ENCODE measurements at places on chromosomes 4 and X.

DNA sequence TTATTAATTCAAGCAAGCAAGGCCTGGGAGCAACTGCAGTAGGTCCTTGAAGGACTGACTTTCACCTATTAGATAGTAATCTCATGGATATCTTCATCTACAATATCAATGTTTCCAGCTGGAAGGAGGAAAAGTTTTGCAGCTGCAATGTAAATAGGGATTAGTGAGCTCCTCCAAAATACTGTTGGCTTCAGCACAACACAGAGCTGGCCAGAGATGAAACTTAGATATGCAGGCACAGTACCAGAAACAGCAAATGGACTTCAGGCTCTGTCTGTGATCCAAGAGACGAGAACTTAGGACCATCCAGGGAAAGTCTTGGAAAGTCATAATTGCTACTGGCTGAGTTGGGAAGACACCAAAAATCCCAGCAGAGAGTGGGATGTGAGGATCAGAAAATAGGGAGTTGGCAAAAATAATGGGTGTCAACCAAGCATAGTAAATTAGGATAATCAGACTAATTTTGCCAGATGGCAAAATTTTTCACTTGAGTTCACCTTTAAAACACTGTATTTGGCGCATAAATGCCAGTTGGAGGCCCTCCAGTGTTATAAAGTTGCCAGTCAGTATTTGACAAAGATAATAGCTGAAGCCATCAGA lies 57.5 kb downstream of the PARM1 start:
- DNase-seq, result no peak

DNA sequence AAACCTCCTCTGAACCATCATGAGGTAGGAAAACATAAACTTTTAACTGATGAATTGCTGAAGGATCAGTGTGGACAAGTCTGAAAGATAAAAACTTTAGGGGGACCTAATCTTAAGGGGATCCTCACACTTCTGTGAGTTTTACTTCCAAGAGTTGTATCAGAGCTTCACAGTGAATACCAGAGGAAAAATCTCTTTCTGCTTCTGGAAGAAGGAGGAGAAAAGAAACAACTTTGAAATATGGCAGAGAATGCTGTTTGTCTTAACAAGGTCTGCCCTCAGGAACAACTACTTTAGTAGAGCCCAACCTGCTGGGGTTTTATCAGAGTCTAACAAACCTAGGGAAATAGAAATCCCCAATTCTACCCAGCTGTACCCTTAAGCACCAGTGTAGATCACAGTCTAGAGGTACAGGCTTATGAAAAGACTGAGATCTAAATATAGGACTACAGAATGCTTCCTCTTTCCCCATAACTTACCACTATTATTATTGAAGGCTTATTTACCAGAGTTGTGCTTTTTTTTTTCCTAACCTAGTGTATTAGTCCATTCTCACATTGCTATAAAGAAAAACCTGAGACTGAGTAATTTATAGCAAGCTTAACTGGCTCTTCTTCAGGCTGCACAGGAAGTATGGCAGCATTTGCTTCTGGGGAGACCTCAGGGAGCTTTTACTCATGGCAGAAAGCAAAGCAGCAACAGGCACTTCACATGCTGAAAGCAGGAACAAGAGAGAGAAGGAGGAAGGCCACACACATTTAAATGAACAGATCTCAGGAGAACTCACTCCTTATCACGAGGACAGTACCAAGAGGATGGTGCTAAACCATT lies 167.9 kb downstream of the CAMK2D start:
- no peak for DNase-seq

DNA sequence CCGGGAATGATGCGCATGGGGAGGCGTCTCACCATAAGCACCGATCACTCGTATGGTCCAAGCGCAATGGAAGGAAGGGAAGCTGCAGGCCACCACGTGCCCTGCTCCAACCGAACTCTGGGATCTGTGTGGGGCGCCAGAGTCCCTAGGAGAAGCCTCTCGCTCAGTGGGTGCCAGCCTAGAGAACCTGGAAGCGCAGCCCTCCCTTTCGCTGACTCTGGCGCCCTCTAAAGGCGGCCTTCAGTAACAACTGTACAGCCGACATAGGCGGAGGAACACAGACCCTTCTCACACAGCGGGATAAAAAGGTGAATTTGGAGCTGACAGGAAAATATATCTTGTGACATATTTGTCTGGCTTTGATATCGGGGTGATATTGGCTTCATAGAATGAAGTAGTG lies 76.0 kb downstream of the INTS6L start:
- DNase-seq, result peak; percentile 6

- no peak for DNase-seq
Observed at GRCh38 chr4:85187106-85187505, 220.6 kb upstream of the WDFY3 start.

GRCh38 chr4:144955104-144955503 lies 142.9 kb downstream of the ANAPC10 start:
- no peak for DNase-seq

DNA sequence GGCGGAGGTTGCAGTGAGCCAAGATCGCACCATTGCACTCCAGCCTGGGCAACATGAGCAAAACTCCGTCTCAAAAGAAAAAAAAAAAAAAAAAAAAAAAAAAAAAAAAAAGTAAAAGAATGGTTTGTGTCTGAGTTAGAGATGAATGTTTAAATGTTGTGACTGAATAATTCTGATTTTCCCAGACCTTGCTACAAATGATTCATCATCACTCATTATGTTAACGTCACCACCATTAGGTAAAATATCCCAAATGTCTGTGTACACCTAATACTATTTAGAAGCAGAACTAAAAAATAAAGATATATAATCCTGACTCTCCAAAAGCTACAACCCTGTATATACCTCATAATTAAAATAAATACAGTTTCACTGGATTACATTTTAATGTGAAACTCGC lies 70.8 kb downstream of the HHIP start:
- DNase-seq, result no peak

DNA sequence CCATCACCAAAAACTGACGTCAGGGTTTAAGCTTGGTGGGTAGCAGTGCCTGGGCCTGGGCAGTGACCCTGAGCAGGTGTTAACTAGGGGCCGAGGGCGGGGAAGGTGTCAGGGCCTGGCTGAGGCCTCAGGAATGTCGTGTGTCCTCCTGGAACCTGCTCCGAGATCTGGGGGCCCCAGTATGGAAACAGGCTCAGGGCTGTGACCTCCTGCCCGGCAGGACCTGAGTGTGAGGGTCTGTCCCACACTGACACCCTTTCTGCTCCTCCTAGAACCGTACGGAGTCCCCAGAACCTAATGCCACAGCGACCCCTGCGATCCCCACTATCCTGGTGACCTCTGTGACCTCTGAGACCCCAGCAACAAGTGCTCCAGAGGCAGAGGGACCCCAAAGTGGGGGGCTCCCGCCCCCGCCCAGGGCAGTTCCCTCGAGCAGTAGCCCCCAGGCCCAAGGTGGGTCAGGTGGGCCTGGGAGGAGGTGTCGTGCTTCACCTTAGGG lies 741 bp downstream of the HGFAC start:
- DNase-seq, result no peak

GRCh38 chr4:8403173-8403753 lies 37.3 kb downstream of the ACOX3 start:
- peak; percentile 52 for DNase-seq

DNA sequence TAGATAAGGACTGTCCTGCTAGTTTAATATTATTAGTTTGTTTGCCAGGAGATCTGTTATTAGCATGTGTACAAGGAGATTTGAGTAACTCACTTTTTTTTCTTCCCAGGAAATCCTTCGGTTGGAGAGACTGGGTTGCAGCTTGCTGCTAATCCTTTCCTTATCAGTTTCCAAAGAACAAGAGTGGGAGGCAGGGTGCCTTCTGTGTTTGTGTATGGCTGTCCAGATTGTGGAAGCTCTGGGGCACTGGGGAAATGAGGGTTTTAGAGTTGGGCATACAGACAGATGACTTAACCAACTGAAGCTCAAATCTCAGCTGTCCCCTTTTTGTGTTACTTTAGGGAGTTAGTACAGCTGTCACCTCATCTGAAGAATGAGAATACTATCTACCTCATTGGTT lies 12.6 kb upstream of the SUPT20HL1 start:
- DNase-seq, result no peak

DNA sequence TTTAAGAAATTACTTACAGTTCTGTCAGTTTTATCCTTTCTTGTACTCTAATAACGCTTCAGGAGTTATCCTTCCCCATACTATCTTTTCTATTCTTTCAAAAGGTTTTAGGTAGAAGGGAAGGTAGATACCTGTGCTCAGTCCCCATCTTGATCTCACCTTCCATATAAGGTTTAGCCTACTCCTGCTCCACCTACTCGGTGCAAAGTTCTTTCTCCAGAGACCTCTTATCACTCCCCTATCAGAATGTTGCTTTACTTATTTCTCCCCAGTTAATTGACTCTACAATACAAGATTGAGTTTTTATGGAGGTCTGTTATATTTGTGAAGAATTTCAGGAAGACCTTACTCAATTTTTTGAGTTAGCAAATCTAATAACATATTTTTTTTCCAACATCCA lies 33.9 kb downstream of the SPRY1 start:
- DNase-seq, result no peak

DNA sequence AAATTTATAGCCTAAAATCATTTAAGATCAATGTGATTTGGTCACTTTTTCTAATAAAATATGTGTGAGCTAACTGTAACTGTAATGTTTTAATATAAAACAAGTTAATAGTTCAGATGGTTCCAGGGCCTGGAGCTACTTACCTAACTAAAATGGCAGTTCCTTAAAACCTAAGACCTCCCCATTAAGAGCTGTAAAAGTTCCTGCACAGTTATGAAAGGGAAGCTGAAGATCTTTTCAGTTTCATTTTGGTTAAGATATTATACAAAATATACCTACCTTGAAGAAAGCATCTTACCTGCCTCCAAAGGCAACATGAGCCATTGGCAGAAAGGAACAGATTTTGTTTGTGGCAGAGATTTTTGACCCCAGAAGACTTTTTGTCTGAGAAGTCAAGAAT lies 30.1 kb downstream of the HPF1 start:
- no peak for DNase-seq

GRCh38 chrX:37476571-37477170 lies 94.8 kb upstream of the LANCL3 start:
- no peak for DNase-seq

- DNase-seq, result no peak
Observed at GRCh38 chr4:11741190-11741652, 312.5 kb upstream of the HS3ST1 start.

- DNase-seq, result no peak
Observed at GRCh38 chrX:116757491-116757890, 294.7 kb upstream of the CT83 start.

DNA sequence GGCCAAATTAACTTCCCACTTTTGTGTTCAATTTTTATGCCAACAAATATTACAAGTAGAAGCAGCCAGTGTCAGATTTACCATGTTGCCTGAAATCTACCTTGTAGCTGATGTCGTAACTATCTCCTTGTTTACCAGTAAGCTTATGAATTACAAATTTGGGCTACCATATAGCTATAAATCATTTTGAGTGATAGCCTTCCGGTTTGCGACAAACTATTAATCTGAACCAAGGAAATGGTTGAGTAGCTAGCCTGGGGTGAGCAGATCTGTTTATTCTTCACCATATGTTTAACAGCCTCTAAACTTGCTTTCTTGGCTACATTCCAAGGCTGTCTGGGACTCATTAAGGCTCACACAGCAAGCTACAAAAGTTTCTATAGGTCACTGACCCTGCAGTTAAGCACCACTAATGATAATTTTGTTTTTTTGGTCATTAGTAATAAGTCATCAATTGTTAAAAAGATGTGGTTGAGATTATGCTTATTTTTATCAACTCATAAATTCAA lies 218.7 kb upstream of the SPOCK3 start:
- peak; percentile 3 for DNase-seq

GRCh38 chr4:53841711-53842110 lies 222.7 kb downstream of the CHIC2 start:
- DNase-seq, result no peak

GRCh38 chr4:87541956-87542709 lies 13.0 kb upstream of the SPARCL1 start:
- no peak for DNase-seq

GRCh38 chr4:150817804-150818528 lies 197.1 kb downstream of the LRBA start:
- DNase-seq, result no peak

DNA sequence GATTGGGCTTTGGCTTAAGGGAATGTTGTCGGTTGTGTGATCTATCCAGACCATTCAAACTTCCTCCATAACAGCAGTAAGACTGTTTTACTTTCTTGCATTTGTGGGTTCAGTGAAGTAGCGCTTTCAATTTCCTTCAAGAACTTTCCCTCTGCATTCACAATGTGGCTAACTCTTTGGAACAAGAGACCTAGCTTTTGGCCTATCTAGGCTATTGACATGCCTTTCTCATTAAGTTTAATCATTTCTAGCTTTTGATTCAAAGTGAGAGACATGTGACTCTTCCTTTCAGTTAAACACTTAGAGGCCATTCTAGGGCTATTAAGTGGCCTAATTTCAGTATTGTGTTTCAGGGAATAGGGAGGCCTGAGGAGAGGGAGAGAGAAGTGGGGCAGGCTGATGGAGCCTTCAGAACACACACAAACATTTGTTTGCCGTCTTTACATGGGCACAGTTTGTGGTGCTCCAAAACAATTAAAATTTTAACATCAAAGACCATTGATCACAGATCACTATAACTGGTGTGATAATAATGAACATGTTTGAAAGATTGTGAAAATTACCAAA lies 34.1 kb downstream of the ADH5 start:
- DNase-seq, result no peak

DNA sequence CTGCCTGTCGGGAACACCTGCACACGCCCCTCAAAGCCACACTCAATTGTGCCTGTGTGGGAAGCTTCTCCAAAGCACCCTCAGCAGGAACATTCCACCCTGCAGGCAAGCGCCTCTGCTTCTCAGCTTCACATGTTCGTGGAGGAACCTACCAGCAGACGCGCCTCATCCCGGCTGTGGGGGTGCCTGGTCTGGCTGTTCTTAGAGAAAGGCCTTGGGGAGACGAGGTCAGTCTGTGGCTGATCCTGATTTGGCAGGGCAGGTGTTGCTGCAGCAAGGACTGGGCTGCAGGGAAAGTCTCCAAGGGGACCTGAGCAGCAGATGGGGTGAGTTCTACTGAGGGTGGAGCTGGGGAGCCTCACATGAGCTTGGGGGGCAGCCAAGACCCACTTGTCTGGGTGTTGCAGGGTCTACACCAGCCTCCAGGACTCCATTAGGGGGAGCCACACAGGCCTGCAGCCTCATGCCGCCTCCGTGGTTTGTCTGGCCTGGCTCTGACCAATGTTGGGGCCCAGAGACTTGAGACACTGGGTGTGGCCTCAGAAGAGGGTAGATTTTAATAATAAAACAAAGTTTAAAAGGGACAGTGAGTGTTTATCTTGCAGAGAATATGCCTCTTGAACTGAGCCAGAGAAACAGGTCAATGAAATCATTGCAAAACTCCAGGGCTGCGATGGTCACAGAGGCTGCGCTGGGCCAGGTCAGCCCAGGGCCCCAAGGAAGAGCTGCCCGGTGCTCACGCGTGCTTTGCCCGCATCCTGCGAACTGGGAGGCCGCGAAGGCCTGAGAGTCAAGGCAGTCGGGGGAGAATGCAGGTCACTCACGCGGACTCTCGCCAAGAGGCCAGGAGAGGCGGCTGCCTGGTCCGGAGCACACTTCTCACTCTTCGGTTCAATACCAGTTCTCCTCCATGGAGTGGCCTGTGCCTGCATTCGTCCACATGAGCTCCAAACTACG lies 21.1 kb downstream of the RNF212 start:
- no peak for DNase-seq

GRCh38 chr4:178142724-178143123 lies 700.5 kb upstream of the AGA start:
- no peak for DNase-seq

Data from fibroblast of skin of left quadriceps (primary cell).